HepG2 (cell line): ENCODE measurements at places on chromosomes 11 and 22.

DNA sequence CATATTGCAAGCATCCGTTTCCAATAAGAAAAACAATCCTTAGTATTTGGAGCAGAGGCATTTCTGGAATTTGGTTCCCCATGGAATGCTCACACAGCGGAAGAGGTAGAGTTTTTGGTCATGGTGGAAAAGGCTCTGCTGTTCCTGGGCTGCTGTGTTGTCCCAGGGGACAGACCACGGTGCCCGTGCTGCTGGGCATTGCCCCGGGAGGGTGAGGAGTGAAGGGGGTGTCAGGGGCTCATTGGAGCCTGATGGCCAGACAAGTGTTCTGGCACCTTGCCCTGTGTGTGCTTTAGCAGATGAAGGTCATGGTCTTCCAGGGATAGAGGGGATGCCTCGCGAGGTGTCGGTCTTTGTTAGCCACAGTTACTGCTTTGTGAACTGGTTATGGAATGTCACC is 61.2 kb downstream of the MPPED1 start:
- DNase-seq, result no peak

- DNase-seq, result no peak
These were observed 7.8 kb upstream of the POLR3H start for GRCh38 chr22:41551877-41552582.

- DNase-seq, result no peak
These were observed 447.0 kb downstream of the AASDHPPT start for GRCh38 chr11:106524436-106524835.

- DNase-seq, result peak; percentile 72
These were observed 91.4 kb upstream of the APOA1 start for GRCh38 chr11:116928845-116929244.
